ENCODE measurements at places on chromosomes 7 and 10.

DNA sequence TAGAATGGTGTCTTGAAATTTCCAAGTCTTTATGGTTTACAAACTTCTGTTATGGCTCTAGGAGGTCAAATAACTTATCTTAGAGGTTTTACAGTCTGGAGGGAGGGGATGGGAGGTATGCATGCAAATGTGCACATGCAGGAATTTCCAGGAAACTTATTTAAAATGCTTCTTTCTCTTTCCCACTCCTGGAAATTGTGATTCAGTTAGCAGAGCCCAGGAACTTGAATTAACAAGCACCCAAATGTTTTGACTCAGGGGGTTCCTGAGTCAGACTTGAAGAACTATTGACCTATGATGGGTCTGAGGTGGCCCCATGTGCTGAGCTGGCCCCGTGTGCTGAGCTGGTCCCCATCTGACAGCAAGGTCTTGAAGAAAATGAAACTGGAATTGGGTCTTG, 669.4 kb downstream of the INHBA start:
- no peak for DNase-seq

DNA sequence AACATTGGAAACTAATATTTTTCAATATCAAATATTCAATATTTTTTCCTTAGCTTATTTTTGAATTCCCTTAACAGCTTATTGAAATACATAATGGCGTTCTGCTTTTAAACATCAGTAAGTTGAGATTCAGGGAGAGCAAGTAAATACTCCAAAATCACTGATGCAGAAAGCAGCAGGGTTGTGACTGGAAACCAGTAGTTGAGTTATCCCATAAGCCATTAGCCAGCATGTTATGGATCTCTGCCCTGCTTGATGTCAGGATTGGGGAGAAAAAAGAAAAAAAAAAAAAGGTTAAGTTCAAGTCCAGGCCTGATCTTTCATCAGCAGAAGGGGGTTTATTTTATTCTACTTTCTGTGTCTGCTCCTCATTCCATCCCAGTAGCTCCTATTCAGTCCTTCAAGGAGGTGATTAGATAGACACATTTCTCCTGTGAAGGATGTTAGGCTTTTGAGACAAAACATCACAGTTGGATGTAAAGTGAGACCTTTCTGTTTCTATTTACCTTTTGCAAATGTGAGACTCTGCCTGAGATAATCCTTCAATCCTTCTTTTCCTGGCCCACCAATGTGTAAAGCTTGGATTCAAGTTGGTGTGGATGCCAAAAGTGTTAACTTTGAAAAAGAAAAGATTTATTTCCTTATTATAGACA, 110.9 kb upstream of the HDAC9 start:
- DNase-seq, result no peak

- no peak for DNase-seq
Observed at GRCh38 chr10:116696919-116697318, 45.4 kb downstream of the HSPA12A start.

DNA sequence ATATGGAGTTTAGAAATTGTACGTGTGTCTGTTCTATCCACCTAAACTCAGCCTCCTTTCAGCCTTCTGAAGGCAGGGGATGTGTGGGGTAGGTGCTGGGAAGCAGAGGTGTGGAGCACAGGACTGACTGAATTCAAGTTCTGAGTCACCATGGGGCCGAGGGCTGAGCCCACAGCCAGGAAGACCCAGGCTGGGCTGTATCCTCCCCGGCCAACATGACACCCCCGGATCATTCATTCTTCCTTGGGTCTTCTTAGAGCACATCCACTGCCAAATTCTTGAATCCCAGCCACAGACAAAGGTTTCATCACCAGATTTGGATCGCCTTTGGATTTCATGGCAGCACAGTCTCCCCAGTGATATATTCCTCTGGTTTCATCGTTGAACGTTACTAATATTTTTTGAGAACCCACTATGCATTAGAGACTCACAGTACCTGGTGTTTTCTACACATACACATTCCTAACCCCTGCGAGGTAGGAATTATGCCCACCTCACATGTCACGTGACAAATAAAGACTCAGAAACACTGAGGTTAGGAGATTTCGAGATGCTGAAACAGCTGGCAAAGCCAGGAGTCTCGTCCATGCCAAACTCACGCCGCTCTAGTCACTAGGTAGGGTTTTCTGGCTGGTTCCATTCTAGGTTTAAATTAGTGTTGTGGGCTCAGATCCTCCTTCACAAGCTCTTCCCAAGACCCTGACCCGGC, 26.9 kb downstream of the CCDC3 start:
- no peak for DNase-seq

- DNase-seq, result no peak
Observed at GRCh38 chr7:121604627-121605316, 208.7 kb upstream of the FAM3C start.

DNA sequence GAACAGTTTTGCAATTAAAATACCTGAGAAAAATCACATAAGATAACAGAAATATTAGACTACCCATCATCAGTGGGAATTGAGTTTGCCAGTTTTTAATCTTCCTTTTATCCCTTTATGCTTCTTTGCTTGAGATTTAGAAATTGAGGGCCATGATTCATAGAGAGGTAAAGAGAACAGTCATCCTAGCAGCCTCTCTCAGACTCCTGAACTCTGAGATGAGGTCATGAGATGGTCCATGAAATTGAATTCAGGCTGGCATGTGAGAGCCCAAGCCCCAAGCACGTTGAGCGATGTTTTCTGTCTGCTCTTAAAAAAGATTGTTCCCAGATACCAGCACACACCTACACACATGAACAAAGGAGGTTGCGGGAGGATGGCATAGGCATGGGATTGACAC, 91.1 kb downstream of the CREB5 start:
- no peak for DNase-seq

- DNase-seq, result no peak
Observed at GRCh38 chr7:130149281-130150139, 55.7 kb downstream of the TMEM209 start.

- no peak for DNase-seq
Observed at GRCh38 chr7:7207876-7208275, 25.5 kb downstream of the C1GALT1 start.

DNA sequence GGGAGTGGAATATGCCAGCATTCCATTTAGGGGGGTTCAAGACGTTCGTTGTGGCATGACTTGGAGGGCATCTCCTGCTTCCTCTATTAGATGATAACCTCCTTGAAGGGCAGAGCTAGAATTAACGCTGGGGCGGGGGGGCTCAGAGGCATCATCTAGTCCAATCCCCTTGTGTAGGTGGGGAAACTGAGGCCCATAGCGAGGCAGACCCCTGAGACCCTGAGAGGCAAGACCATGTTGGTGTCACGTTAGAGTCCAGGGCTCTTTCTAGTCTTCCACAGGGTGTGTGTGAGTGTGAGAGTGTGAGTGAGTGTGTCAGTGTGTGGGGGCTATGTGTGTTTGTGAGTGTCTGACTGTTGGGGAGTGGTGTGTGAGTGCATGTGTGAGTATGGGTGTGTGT, 29.3 kb upstream of the NUB1 start:
- no peak for DNase-seq

GRCh38 chr7:8254215-8254614, 7.8 kb downstream of the ICA1 start:
- DNase-seq, result no peak

GRCh38 chr7:69285854-69286253, 312.4 kb upstream of the AUTS2 start:
- no peak for DNase-seq

GRCh38 chr7:17623546-17624185, 316.6 kb downstream of the SNX13 start:
- DNase-seq, result no peak

DNA sequence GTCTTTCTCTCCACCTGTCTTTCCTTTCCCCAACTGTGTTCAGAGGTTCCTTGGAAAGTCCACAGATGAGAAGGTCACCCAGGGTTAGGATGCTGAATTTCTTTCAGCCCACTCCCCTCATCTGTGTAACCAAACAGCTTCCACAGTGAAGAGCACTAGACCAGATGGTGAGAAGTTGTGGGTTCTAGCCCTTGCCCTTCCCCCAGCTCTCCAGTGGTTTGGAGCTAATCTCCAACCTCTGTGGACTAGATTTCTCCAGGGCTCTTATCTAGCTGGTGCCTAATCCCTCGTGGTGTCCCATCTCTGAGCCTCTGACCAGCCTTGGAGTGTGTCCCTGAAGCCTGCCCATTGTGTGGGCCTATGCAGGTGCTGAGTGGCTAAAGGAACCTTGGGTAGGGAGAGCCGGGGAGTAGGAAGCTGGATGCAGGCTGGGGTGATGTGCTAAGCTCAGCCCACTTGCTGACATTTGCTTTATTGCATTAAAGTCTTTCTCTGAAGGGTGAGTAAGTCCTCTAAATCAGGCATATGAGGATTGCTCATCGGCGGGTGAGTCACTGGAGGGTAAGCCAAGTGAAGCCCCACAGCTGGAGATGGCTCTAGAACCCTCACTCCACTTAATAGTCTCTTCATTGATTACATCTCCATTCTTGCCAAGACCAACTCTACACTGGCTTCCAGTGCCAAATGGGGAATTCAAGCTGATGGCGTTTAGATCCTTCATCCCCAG, 14.9 kb downstream of the DUSP5 start:
- DNase-seq, result no peak

DNA sequence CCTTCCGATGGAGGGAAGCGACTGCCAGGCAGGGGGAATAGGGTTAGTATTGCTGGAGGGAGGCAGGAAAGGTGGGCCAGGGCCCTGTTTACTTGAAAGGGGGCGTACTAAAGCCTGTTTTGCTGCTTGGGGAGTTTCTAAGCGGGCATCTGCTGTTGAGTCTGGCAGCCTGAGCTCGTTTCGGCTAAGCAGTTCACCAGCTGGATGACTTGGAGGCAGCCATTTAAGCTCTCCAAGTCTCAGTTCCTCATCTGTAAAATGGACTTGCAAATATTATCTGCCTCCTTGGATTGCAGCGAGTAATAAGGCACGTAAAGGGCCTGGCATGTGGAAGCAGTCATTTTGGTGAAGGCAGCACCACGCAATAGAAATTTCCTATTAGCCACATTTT, 44.0 kb downstream of the LDB3 start:
- no peak for DNase-seq

- no peak for DNase-seq
Observed at GRCh38 chr10:80472234-80473095, 18.4 kb downstream of the TSPAN14 start.

DNA sequence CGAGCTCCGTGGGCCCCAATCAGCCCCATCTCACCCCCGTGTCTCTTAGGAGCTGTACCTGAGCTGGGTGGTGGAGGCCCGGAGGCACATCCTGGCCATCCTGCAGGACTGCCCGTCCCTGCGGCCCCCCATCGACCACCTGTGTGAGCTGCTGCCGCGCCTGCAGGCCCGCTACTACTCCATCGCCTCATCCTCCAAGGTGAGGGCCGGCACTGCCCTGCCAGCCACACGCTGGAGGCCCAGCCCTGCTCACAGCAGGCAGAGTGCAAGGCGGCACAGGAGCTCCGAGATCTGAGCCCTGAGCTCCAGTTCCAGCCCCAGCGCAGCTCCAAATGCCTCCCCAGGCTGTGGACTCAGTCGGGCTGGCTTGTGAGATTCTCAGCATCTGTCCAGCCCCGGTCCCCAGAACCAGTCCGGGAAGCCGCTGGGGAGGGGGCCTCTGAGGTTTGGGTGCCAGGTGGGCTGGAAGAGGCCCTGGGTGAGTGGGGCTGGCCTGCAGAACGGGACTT, 9.3 kb downstream of the TMEM120A start:
- no peak for DNase-seq

DNA sequence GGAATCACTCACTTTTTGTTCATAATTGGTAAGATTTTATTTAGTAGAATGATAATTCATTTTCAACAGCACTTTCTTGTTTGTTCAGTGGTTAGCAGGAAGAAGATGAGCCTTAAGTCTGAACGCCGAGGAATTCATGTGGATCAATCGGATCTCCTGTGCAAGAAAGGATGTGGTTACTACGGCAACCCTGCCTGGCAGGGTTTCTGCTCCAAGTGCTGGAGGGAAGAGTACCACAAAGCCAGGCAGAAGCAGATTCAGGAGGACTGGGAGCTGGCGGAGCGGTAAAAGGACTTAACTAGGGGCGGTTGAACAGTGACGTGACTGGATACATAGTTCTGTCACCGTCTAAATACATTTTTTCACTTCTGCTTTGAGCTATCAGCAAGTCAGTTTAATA, 31.3 kb downstream of the RABGEF1 start:
- DNase-seq, result no peak
